Hindlimb muscle (tissue), 1 donor: ENCODE measurements at places on chromosomes 2 and 18. TPM values are rescaled to one million over a fixed set of nuclear protein-coding genes. Genes with fewer than 3 reads are reported as not detected.

- DNase-seq: no peak
Measured at GRCh38 chr2:67489396-67489795, 92.3 kb downstream of the ETAA1 start.

DNA sequence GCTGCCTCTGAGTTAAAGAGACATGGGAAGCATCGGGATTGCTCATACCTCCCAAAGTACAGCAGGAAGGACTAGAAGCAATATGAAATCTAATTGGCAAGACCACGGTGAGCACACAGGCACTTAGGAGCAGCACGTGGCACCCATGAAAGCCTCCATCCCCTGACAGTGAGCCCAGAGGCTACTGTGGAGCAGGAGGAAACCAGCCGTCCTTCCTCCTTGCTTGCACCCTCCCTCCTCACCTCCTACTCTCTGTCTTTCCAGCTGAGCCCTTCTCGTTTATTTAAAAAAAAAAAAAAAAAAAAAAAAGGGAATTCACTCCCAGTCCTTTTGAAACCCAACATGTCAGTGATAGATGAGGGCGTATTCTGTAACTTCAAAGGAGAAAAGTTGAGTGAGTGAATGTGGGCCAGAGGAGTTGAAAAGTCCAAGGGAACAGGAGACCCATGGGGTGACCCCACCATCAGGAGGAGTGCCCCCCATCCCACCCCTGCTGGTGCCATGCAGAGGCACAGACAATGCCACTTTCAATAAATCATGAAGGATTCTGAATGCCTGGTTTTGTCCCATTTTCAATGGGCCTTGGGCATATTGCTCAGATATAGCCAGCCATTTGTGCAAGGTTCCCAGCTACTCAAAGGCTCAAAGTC, 96.6 kb upstream of the ALPP start:
- DNase-seq: no peak

DNA sequence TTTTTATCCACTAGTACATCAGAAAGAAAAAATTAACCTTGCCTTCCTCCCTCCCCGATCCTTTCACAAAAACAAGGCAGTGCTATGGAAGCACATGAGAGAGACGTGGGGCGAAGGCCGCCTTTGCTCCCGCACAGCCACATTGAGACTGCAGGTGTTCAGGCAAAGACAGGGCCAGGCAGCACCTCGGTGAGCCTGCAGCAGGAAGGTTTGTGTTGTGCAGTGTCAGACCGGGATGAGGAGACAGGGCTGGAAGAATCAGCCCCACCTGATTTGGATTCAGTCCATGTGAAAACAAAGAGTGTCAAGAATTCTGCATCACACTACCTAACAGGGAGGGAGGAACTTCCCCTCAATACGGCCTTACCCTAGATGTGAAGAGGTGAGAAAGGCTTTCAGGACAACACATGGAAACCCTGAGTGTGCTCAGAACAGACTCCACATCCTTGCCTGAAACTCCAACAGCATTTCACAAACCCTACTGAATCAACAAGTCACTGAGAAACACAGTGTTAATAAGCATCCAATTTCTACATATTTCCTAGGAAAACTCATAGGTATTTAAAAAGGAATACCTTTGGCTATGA, 59.6 kb downstream of the HDAC4 start:
- DNase-seq: no peak

Gene YES1
- polyA plus RNA-seq: 44.9 TPM

- peak; percentile 26 for DNase-seq
Measured at GRCh38 chr2:119367472-119368099, 809 bp downstream of the DBI start.

- no peak for DNase-seq
Measured at GRCh38 chr18:2709316-2709715, 53.8 kb downstream of the SMCHD1 start.

DNA sequence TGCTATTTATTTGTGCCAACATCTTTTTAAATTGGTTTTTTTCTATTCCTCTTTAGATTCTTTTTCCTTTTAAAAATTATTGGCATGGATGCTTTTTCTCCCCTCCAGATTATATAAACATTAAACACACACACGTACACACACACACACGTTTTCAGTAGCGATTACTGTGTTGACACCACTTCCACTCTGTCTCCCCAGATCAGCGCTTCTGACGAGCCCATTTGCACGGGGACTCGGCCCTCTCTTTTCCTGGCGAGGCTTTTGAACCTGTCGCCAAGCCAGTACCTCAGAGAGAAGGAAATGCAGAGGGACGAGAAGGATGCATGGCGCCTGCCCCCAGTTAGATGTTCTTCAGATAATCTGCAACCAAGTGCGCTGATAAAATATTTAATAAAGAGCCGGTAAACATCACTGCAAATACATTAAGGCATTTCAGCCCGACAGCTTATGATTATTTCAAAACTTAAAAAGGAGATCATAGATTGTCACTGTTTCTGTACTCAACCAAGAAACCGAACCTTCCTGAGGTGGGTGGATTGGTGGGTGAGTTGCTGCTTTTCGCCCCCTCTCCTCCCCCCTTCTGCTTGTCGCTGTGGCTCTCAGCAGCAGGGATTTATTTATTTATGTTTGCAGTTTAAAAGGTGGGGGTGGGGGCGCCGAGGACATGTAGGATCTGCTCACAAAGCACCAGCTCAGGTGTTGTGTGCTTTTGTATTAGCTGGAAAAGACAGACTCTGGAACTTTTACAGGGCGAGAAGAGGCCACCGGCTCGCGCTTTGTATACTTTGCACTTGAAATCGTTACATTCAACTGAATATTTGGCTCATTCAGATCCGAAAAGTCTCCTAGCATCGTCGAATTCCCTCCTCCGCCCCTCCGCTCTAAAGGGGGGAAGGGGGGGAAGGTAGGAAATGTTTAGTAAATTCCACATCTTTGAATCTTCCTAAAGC, 787 bp upstream of the TBR1 start:
- no peak for DNase-seq

DNA sequence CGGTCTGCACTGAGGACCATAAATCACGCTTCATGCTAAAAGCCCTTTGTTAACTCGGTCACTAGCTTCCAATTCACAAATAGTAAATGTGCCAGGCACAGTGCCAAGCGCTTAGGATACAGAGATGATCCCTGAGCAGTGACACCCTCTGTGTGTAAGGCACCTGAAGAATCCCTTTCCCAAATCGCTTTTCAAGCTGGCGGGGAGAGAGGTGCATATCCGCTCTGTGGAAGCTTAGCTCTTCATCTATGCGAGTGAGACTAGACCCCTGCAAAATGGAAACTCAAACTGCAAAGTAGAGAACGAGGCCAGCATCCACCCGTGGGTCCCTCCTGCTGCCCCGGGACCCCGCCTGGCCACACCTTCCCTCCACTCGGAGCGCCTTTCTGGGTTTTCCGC, 2.4 kb downstream of the PIEZO2 start:
- no peak for DNase-seq

Gene ANO7
- polyA plus RNA-seq: 1.1 TPM

Gene SLC19A3
- 0.67 TPM for polyA plus RNA-seq

GRCh38 chr2:185793532-185794345, 55.1 kb downstream of the FSIP2 start:
- DNase-seq: no peak

GRCh38 chr2:174931724-174932123, 73.5 kb downstream of the CHN1 start:
- no peak for DNase-seq

- no peak for DNase-seq
Measured at GRCh38 chr18:13437796-13438506, 219.4 kb downstream of the LDLRAD4 start.

- no peak for DNase-seq
Measured at GRCh38 chr2:31207790-31208189, 9.5 kb downstream of the CAPN14 start.

Gene GREB1L
- polyA plus RNA-seq: 7.9 TPM

GRCh38 chr2:204909791-204910190, 364.5 kb downstream of the PARD3B start:
- no peak for DNase-seq

Gene CHRND
- 173 TPM for polyA plus RNA-seq

Gene NPAS2
- 8.7 TPM for polyA plus RNA-seq
